Activated CD4-positive, alpha-beta T cell treated with anti-CD3 and anti-CD28 coated beads, Interleukin-2, amount 10 ng/mL, durations not matched to agents 7 days and 5 days (primary cell): ENCODE measurements at places on chromosomes 3 and 15. TPM values are rescaled to one million over a fixed set of nuclear protein-coding genes. Genes with fewer than 3 reads are reported as not detected.

ACSBG1 gene
- total RNA-seq = not detected

DNA sequence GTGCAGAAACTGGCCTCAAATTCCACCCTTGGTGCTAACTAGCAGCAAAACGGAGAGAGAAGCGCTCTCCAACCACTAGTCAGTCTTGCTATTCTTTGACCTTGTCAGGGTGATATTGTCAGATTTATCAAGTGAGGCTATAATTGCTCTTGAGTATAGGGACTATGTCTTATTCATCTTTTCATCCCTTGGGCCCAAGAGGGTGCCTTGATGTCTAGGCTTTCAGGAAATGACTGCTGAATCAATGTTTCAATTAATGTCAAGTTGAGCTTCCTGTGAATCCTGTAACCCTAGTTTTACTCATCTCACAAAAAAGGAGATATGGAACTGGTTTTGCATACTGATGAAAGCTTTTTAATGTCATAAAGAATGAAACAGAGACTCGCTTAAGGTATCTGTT lies 701.3 kb downstream of the EDEM1 start:
- no peaks in the 10 kb centered on the region for H3K27me3 ChIP-seq
- no peak for DNase-seq
- no peak overlapping the region for H3K27ac ChIP-seq
- no peaks in the 10 kb centered on the region for H3K36me3 ChIP-seq
- H3K4me3 ChIP-seq = no peak overlapping the region
- no peaks in the 10 kb centered on the region for H3K4me1 ChIP-seq

GRCh38 chr15:100925480-100925879 lies 6.3 kb downstream of the LRRK1 start:
- no peak for DNase-seq
- H3K4me3 ChIP-seq = no peak overlapping the region
- H3K4me1 ChIP-seq = peaks cover 11% of the 10 kb centered on the region
- H3K27ac ChIP-seq = no peak overlapping the region

DNA sequence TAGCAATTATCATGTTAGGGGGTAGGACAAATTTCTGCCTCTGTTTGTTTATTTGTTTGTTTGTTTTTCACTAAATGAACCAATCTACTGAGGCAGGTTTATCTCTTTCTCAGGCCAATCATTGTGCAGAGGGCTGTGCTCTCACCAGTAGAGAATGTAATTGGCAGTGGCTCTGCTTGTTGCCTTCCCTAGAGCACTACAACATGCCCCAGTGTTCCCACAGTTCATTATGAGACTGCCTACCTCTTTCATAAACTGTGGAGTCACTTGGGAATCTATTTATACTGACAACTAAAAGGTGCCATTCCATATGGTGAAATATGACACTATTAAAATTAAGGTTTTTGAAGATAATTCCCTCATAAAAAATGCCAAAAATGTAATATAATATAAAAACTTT lies 196.3 kb upstream of the ALCAM start:
- DNase-seq = no peak
- no peaks in the 10 kb centered on the region for H3K4me1 ChIP-seq
- no peak overlapping the region for H3K4me3 ChIP-seq
- no peaks in the 10 kb centered on the region for H3K27me3 ChIP-seq

CTSH gene
- total RNA-seq = 54.8 TPM

- H3K36me3 ChIP-seq = no peaks in the 10 kb centered on the region
- peaks cover 2% of the 10 kb centered on the region for H3K27me3 ChIP-seq
- no peak overlapping the region for H3K4me3 ChIP-seq
- no peaks in the 10 kb centered on the region for H3K4me1 ChIP-seq
- DNase-seq = no peak
- no peak overlapping the region for H3K27ac ChIP-seq
Measured at GRCh38 chr3:167854846-167855245, 119.3 kb downstream of the SERPINI1 start.

DNA sequence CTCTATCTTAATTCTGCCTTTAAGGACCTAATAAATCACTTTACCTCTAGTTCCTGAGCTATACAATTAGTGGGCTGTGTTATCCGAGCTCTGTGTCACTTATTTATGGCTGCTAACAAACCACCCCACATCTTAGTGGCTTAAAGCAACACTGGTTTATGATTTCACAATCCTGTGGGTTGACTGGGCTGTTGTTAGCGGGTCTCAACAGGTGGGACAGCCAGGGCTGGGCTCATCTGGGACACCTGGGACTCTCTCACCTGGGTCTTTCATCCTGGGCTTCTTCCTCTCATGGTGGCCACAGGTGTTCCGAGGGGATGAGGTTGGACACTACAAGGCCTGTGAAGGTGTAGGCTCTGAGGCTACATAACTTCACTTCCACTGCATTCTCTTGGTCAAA lies 35.8 kb upstream of the CHST2 start:
- H3K36me3 ChIP-seq = peaks cover 2% of the 10 kb centered on the region
- peaks cover 10% of the 10 kb centered on the region for H3K4me1 ChIP-seq
- H3K4me3 ChIP-seq = no peak overlapping the region
- no peak for DNase-seq
- H3K27ac ChIP-seq = no peak overlapping the region

RAD51 gene
- total RNA-seq = 66.7 TPM

DNA sequence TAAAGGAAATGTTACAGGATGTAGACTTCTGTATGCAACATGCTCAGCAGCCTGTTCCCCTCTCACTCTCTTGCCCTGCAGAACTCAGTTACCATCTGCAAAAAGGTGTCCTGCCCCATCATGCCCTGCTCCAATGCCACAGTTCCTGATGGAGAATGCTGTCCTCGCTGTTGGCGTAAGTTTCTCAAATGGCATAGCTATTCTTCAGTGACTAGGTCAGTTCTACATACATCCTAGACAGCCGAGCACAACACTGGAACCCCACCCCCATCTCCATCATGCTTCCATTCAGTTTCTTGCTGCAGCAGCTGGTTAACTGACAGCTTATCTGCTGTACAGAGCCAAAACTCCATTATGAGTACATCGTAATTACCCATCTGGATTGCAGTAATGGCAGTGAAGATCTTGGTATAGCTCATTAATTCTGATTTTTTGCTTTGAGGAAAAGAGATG lies 4.5 kb downstream of the THBS1 start:
- H3K4me3 ChIP-seq = no peak overlapping the region
- peaks cover 33% of the 10 kb centered on the region for H3K27me3 ChIP-seq
- no peak for DNase-seq
- H3K4me1 ChIP-seq = peaks cover 22% of the 10 kb centered on the region
- H3K36me3 ChIP-seq = peaks cover 3% of the 10 kb centered on the region

UROC1 gene
- total RNA-seq = not detected

GRCh38 chr3:172036541-172037215 lies 2.7 kb upstream of the FNDC3B start:
- H3K36me3 ChIP-seq = peaks cover 3% of the 10 kb centered on the region
- H3K27ac ChIP-seq = no peak overlapping the region
- DNase-seq = no peak
- H3K4me1 ChIP-seq = peaks cover 20% of the 10 kb centered on the region
- H3K4me3 ChIP-seq = no peak overlapping the region
- peaks cover 4% of the 10 kb centered on the region for H3K27me3 ChIP-seq

DNA sequence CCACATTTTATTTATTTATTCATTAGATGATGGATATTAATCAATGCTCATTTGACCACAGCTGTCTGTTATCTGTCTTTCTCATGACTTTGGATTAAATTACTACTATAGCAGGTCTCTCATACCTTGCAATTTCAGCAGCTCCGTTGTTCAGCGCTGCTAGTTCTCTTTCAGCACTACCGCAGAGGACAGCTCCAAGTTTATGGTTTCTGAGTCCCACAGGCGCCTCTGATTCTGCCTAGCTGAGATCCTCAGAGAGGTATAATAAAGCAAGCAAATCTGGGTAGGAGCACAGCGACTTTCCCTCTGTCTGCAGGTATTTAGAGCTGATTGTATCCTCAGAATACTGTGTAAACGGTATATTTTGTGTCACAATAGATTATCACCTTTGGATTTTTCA lies 204.9 kb downstream of the CNTN4 start:
- no peaks in the 10 kb centered on the region for H3K36me3 ChIP-seq
- H3K27me3 ChIP-seq = no peaks in the 10 kb centered on the region
- no peak overlapping the region for H3K27ac ChIP-seq

AGBL1 gene
- total RNA-seq = not detected

NAALADL2 gene
- total RNA-seq = not detected

- H3K4me3 ChIP-seq = no peak overlapping the region
- H3K27ac ChIP-seq = no peak overlapping the region
Measured at GRCh38 chr3:42022355-42022754, 60.5 kb upstream of the ULK4 start.

CYP19A1 gene
- total RNA-seq = not detected

TGM5 gene
- not detected for total RNA-seq

DNA sequence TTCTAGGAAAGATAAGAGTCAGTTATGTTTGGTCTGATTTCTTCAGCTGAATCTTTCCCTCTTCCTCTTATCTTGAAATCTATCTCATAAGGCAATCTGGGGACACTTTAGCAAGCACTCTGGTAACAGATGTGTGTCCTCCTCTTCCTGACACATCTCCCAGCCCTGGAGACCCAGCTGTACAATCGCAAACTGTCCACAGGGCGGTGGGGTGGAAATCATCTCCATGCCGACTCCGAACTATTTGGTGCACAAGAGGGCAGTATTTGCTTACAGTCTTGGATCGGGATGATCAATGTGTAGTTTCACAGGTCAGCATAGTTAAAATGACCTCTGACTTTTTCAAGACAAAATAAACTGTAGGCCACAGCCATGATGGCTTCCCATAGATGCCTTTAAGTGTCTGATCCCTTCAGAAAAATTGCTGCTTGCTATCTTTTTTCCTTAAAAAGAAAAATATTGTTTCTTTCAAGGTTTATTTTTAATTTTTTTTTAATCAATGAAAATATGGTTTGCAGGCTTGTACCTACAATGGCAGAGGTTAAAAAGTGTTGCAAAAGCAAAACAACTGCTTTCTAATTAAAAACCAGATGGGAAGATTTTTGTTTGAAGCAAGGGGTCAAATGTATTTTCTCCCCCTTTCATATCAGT lies 17.7 kb downstream of the EEFSEC start:
- no peaks in the 10 kb centered on the region for H3K36me3 ChIP-seq
- no peaks in the 10 kb centered on the region for H3K27me3 ChIP-seq
- peaks cover 9% of the 10 kb centered on the region for H3K4me1 ChIP-seq
- H3K4me3 ChIP-seq = no peak overlapping the region

POC1A gene
- 28.2 TPM for total RNA-seq

GRCh38 chr3:149832086-149832485 lies 19.1 kb downstream of the RNF13 start:
- H3K4me3 ChIP-seq = no peak overlapping the region
- H3K27me3 ChIP-seq = no peaks in the 10 kb centered on the region

CNTN3 gene
- total RNA-seq = not detected

MAGI1 gene
- total RNA-seq = 0.04 TPM

- H3K27ac ChIP-seq = no peak overlapping the region
- peaks cover 40% of the 10 kb centered on the region for H3K4me1 ChIP-seq
- H3K27me3 ChIP-seq = peaks cover 19% of the 10 kb centered on the region
Measured at GRCh38 chr3:51799879-51800749, 21.1 kb upstream of the IQCF6 start.

GRCh38 chr3:131172502-131173200 lies 146.0 kb downstream of the NEK11 start:
- no peak for DNase-seq
- H3K27me3 ChIP-seq = no peaks in the 10 kb centered on the region
- peak overlapping the region; percentile 19 for H3K27ac ChIP-seq
- H3K4me1 ChIP-seq = peaks cover 20% of the 10 kb centered on the region

GRCh38 chr3:154625756-154626155 lies 195.8 kb upstream of the GPR149 start:
- H3K27ac ChIP-seq = no peak overlapping the region
- DNase-seq = no peak
- H3K27me3 ChIP-seq = no peaks in the 10 kb centered on the region
- no peaks in the 10 kb centered on the region for H3K36me3 ChIP-seq

DNA sequence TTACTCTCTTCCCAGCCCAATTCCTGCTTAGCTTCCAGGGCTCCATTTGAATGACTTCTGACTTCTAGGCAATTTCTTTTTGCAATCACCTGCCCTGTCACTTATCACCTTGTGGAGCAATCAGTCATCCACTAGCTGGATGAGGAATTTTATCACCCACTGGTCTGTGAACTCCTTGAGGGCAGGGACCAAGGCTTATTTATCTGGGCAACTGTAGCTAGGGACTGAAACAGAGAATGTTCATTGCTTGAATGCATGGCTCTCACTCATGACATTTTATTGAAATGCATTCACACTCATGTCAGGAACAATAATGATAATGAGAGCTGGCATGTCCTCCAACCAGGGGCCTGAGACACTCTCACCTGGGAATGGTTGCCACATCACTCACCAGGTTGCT lies 15.5 kb downstream of the TNFAIP8L3 start:
- no peak overlapping the region for H3K4me3 ChIP-seq
- no peaks in the 10 kb centered on the region for H3K36me3 ChIP-seq
- H3K27me3 ChIP-seq = peaks cover 2% of the 10 kb centered on the region
- no peak overlapping the region for H3K27ac ChIP-seq

NUSAP1 gene
- 336 TPM for total RNA-seq

- no peaks in the 10 kb centered on the region for H3K27me3 ChIP-seq
- no peak for DNase-seq
- no peaks in the 10 kb centered on the region for H3K36me3 ChIP-seq
Measured at GRCh38 chr3:113353678-113354077, 87.6 kb downstream of the CFAP44 start.

GRCh38 chr15:70246623-70247220 lies 149.0 kb upstream of the TLE3 start:
- no peaks in the 10 kb centered on the region for H3K36me3 ChIP-seq
- no peak overlapping the region for H3K27ac ChIP-seq
- no peak overlapping the region for H3K4me3 ChIP-seq
- DNase-seq = no peak
- H3K4me1 ChIP-seq = peaks cover 56% of the 10 kb centered on the region

AAGAB gene
- 45.3 TPM for total RNA-seq

GOLGA8S gene
- total RNA-seq = 0.31 TPM

DNA sequence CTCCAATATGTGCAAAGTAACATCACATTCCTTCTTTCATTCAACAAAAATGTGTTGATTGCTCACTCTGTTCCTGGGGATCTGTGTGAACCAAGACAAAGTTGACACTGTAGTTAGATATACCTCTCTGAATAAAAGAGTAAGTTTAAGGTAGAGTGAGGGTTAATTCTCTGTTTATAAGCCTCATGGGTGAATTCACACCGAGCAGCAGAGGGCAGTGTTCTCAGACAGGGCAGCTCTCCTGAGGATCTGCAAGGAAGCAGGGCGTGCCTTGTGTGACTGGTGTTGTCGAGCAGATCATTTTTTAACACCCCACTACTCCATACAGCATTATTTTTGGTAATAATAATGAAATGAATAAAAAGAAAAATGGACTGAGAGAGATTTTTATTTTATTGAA lies 34.4 kb downstream of the PAQR9 start:
- H3K4me3 ChIP-seq = no peak overlapping the region
- peak; percentile 49 for DNase-seq
- no peaks in the 10 kb centered on the region for H3K36me3 ChIP-seq
- H3K27me3 ChIP-seq = peaks cover 12% of the 10 kb centered on the region

DUOXA1 gene
- not detected for total RNA-seq

- H3K27ac ChIP-seq = no peak overlapping the region
- H3K36me3 ChIP-seq = no peaks in the 10 kb centered on the region
- no peaks in the 10 kb centered on the region for H3K27me3 ChIP-seq
- no peaks in the 10 kb centered on the region for H3K4me1 ChIP-seq
- no peak overlapping the region for H3K4me3 ChIP-seq
- DNase-seq = no peak
Measured at GRCh38 chr3:28982906-28983305, 298.0 kb upstream of the RBMS3 start.

- peaks cover 2% of the 10 kb centered on the region for H3K36me3 ChIP-seq
- no peaks in the 10 kb centered on the region for H3K4me1 ChIP-seq
- no peak overlapping the region for H3K4me3 ChIP-seq
- no peaks in the 10 kb centered on the region for H3K27me3 ChIP-seq
- no peak for DNase-seq
Measured at GRCh38 chr3:153266619-153267018, 104.6 kb downstream of the RAP2B start.

LRRIQ4 gene
- total RNA-seq = not detected

TMEM40 gene
- not detected for total RNA-seq

GRCh38 chr3:12462159-12462947 lies 21.9 kb upstream of the TSEN2 start:
- peaks cover 9% of the 10 kb centered on the region for H3K4me1 ChIP-seq
- no peak overlapping the region for H3K4me3 ChIP-seq
- peak overlapping the region; percentile 38 for H3K27ac ChIP-seq
